Stimulated activated CD8-positive, alpha-beta memory T cell treated with anti-CD3 and anti-CD28 coated beads, Interleukin-4, amount 100 ng/mL, for 1 hour (primary cell): ENCODE measurements at places on chromosomes 12 and 14.
A peak's percentile ranks its signal among the peaks of the same experiment; 100 is the strongest.

DNA sequence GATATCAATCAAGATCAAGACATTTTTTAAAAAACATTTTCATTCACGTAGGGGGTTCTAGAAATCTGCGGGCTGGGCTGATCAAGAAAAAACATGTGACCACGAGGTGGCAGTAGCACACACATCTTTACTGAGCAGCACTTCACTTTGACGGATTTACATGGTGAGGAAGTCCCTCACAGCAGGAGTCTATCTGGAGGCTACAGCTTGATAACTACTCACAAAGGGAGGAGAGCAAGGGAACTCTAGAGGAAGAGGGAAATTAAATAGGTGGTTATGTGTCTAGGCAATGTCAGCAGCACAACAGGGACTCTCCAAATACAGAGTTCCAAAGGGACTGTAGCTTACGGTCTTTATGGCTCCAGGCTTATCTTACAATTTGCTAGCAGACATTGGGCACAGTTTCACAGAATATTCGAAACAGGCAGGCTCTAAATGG is 248.1 kb downstream of the DPY19L2 start:
- no peak for DNase-seq

GRCh38 chr12:97630356-97630755 is 167.8 kb downstream of the RMST start:
- no peak for DNase-seq

DNA sequence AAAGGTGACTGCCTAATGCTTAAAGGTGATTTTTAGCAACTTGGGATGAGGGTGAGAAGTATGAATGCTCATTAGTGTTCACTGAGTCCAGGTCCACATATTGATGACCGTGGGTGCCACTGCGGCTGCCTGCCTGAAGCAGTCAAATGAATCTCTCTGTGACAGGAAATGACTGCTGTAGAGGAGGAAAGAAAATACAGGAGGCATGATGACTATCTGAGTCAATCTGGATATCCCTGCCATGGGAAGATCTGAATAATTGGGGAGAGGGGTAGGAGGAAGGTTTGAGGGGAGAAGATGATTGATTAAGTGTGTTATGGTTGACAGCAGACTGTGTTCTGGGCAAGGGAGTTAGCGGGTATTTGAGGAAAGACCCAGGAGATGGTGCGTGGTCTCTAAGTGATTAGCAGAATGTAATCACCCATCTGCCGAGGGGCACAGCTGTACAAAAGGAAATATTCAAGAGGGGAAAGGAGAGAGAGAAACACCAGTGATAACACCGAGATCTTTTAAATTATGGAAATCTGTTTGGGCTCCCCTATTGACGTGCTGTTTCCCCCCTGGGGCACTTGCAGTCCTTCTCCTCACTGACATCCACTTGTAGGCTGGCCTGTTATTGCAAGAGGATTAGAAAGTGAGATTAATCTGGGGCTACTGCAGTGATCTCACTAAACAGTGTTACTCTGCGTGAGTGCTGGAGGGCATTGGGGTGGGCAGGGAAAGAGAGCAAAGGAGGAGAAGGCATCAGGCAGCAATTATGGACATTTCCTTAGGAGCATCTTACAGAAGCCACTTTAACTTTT is 97.7 kb downstream of the AKAP6 start:
- no peak for DNase-seq

- DNase-seq = no peak
These were observed 73.5 kb downstream of the TTC7B start for GRCh38 chr14:90742729-90743128.

- no peak for DNase-seq
These were observed 66.0 kb upstream of the NRXN3 start for GRCh38 chr14:78104160-78104559.

- DNase-seq = peak; percentile 77
These were observed 135.3 kb downstream of the PRKCH start for GRCh38 chr14:61456720-61457119.

DNA sequence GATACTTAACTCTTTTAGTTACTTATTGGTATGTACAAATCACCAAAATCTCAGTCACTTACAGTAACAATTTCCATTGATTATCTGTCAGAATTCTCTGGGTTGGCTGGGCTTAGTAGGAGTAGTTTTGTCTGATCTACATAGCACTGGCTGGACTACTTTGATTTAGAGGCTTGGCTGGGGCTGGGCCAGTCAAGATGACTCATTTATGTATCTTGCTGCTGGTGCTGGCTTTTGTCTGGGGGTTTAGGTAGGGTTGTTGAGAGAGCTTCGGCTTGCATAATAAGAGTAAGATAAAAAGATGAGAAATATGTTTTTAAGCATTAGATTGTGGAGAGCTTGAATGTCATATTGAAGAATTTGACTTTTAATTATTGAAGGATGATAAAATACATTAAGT is 1093.7 kb downstream of the SLC6A15 start:
- no peak for DNase-seq

- DNase-seq = no peak
These were observed 128.8 kb upstream of the TMEM132C start for GRCh38 chr12:128138125-128138524.

DNA sequence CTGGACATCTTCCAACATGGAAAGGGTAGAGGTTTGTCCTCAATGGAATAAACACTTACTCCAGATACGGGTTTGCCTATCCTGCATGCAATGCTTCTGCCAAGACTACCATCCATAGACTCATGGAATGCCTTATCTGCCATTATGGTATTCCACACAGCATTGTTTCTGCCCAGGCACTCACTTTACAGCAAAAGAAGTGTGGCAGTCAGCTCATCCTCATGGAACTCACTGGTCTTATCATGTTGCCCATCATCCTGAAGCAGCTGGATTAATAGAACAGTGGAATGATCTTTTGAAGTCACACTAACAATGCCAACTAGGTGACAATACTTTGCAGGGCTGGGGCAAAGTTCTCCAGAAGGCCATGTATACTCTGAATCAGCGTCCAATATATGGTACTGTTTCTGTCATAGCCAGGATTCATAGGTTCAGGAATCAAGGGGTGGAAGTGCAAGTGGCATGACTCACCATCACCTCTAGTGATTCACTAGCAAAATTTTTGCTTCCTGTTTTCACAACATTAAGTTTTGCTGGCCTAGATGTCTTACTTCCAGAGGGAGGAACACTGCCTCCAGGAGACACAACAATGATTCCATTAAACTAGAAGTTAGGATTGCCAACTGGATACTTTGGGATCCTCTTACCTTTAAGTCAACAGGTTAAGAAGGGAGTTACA is 140.4 kb downstream of the SLC35F4 start:
- DNase-seq = no peak

GRCh38 chr12:54950071-54950727 is 34.4 kb downstream of the TESPA1 start:
- no peak for DNase-seq

- no peak for DNase-seq
These were observed 30.6 kb downstream of the SCAF11 start for GRCh38 chr12:45959728-45960127.

DNA sequence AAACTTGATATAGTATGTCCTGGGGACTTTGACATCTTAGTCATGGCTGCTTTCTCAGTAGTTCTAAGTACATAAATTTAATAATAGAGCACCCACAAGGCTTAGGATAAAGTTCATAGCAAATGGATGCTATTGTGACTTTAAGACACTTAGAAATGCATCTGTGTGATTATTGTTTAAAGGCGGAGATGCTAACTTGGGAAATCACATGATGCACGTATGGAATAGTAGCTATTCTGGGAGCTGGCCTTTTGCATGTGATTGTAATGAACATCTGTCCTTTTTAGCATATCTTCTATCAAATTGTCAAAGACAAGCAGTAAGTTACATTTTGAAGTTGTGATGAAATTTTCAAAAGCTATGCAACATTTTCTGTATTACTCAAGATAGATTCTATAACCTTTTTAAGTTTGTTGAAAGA is 46.7 kb upstream of the ATP2A2 start:
- DNase-seq = no peak

DNA sequence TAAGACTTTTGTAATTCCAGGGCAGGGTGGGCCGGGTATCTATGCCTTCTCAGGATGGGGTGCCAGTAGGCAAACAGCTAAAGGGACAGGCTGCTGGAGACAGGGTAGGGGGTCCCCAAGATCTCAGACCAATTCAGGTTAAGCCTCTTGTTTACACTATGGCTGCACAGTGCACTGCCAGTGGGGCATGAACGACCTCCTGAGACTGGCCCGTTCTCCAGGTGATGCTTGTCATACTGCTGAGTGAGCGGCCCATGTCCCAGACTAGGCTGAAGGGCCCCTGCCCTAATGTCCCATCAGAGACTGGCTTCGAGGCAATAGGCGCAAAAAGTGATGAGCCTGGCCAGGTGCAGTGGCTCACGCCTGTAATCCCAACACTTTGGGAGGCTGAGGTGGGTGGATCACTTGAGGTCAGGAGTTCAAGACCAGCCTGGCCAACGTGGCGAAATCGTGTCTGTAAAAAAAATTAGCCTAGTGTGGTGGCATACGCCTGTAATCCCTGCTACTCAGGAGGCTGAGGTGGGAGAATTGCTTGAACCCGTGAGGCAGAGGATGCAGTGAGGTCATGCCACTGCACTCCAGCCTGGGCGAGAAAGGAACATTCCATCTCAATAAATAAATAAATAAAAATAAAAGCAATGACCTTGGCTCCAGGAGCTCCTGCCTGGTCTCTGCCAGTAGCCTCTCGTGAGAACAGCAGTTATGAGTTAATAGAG is 12.6 kb downstream of the SLC25A29 start:
- no peak for DNase-seq

DNA sequence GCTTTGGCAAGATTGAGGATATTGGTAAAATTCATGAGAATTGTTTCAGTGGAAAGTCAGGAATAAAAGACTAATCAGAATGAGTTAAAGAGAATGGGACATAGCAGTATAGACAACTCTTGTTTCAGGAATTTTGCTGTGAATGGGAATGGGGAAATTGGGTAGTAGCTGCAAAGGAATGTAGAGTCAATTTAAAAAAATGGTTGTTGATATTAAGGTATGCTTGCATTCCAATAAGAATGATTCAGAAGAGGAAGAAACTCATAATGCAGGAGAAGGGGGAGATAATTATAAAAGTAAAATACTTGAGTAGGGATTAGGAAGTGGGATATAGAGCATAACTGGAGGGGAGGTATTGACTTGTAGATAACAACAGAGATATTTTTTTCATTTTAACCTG is 40.7 kb downstream of the MNAT1 start:
- DNase-seq = no peak

DNA sequence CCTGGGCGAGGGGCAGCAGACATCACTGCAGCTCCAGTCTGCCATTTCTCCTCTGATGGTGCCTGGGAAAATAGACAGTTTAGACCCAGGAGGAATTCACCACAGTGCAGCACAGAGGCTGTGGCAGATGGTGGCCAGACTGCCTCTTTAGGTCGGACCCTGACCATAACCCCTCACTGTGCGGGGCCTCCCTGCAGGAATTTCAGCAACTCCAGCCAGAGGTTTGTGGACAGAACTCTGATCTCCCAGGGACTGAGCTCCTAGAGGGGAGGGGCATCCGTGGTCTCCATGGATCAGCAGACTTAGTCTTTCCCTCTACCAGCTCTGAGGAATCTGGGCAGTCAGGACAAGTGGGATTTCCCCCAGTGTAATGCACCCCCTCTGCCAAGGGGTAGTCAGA is 106.5 kb downstream of the ZC3H14 start:
- no peak for DNase-seq

DNA sequence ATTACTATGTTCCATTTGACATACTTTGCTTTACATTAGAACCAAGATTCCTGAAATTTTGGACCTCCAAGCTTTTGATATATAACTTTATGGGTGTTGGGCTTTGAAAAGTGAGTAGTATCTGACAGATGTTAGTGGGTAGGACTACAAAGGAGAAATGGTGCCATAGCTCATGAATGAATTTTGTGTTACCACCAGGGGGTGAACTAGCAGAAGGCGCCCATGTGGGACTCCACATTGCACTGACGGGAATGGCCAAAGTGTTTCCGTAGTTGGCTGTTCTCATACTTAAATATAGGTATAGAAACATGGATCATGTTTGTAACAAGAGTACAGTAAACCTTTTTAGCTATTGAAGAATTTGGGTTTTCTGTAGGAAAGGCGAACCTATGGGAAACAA is 337.5 kb downstream of the FLRT2 start:
- no peak for DNase-seq

GRCh38 chr12:88361493-88361892 is 218.8 kb downstream of the KITLG start:
- DNase-seq = no peak

DNA sequence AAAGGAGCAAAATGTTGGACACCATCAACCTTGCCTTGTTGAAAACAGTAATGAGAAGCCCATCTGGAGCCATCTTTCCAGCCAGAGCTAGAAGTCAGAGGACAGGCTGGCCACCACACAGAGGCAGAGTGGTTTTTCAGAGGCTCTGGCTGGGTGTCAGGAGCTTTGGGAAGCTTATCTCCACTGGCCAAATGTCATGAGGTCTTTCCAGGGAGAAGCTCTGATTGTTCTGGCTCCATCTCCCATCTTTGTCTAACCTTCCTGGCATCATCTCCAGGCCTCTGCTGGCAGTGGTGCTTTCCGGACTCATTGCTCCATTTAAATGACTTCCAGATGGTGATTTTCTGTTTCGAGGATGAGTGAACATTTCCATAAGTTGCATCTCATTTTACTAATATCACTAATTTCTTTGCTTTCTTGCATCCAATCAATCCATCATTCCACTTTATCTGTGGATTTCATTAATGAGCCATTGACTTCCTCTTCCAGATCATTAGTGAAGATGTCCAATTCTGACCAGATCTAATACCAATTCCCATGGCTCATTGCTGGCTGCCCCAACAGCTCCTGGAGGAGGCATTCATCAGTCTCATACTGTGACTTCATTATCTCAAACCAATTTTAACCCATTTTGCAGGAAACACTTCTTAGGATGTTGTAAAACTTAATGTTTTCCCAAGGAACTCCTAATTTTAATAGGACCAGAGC is 35.3 kb upstream of the TMTC1 start:
- DNase-seq = no peak

- DNase-seq = no peak
These were observed 97.4 kb downstream of the LMNTD1 start for GRCh38 chr12:25455696-25456095.

GRCh38 chr12:82694276-82694675 is 7.6 kb downstream of the TMTC2 start:
- no peak for DNase-seq

- no peak for DNase-seq
These were observed 7.4 kb downstream of the GLRX5 start for GRCh38 chr14:95541932-95542930.

GRCh38 chr12:121534495-121535148 is 46.2 kb downstream of the KDM2B start:
- DNase-seq = no peak

- no peak for DNase-seq
These were observed 19.3 kb downstream of the PLEKHA5 start for GRCh38 chr12:19148860-19149259.
